GM13976 (cell line): ENCODE measurements at places on chromosomes 11 and 22.

GRCh38 chr11:809287-810039, at the start of gene RPLP2:
Gene RPLP2, plus strand, starts transcription at chr11:809967. Its CDS starts 268 bp downstream, at chr11:810235.
- peak; percentile 98 for DNase-seq

GRCh38 chr11:131898949-131899348, 528.5 kb downstream of the NTM start:
- DNase-seq, result no peak

GRCh38 chr11:116422956-116423600, 349.7 kb downstream of the BUD13 start:
- no peak for DNase-seq

GRCh38 chr11:76768909-76769560, 14.1 kb upstream of the TSKU start:
- no peak for DNase-seq

DNA sequence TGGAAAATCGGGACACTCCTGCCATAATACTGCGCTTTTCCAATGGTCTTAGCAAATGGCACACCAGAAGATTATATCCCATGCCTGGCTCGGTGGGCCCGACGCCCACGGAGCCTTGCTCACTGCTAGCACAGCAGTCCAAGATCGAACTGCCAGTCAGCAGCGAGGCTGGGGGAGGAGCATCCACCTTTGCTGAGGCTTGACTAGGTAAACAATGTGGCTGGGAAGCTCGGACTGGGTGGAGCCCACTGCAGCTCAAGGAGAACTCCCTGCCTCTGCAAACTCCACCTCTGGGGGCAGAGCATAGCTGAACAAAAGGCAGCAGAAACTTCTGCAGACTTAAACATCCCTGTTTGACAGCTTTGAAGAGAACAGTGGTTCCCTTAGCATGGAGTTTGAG, 15.6 kb downstream of the PTH start:
- no peak for DNase-seq

- DNase-seq, result peak; percentile 63
These were observed 48.6 kb upstream of the OLFML1 start for GRCh38 chr11:7436657-7437056.

DNA sequence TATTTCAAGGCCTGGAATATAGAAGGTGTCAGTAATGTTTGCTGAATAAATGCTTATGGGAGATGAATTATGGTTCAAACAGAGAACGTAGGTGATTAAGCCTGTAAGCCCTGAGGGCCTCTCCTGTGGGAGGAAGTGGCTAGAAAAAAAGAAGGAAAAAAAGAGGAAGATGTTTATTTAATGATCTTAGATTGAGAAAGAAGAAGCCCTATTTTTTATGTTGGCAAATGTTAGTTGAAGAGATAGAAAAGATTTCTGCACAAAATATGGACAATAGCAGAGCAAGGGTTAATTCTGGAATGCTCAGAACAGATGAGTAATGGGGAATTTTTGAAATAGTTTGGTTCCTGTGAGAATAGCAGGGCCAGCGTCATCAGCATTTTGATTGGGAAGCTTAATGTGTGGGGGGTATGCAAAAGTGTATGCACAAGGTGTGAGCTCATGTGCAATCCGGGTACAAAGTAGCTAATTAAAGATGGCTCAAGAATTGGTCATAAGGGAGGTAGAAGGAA, 95.7 kb downstream of the TEAD1 start:
- DNase-seq, result no peak

DNA sequence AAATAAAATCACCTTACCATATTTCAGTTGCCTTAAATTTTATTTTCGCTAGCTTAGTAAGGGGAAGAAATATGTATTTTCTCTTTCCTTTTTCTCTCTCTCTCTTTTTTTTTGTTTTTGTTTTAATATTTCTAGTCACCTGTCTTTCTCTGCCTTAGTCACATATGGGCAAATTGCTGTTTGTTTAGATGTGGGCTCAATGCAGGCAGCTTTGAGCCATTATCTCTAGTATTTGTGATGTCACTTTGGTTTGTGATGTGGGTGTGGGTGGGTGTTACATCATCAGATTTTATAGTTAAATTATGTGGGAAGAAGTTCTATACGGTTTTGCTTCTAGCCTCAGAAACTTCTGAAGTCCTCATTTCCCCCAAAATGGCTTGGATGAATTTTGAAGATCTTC, at the start of gene C22orf31:
C22orf31 (minus strand) TSS at position 59 of the 400 bp plus-strand sequence; CDS start at position 20, 39 bp downstream.
- DNase-seq, result no peak

DNA sequence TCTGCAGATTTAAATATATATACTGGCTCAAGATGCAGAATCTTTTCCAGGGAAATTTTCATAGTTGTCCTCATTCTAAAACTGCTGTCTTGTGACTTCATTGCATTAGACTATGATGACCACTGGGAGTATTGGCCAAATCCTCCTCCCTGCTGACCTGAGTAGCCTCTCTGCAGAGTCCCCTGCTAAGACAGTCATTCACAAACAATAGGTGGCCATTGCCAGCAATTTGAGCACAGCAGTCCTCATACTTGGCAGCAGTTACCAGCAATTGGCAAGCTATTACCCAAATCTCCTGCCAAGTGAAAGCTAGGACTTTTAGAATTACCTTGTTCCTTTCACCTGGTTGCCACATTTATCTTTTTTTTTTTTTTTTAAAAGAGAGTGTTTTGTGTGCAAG, 325.8 kb downstream of the FAT3 start:
- no peak for DNase-seq

- no peak for DNase-seq
These were observed 49.1 kb downstream of the RCN1 start for GRCh38 chr11:32139896-32140520.

DNA sequence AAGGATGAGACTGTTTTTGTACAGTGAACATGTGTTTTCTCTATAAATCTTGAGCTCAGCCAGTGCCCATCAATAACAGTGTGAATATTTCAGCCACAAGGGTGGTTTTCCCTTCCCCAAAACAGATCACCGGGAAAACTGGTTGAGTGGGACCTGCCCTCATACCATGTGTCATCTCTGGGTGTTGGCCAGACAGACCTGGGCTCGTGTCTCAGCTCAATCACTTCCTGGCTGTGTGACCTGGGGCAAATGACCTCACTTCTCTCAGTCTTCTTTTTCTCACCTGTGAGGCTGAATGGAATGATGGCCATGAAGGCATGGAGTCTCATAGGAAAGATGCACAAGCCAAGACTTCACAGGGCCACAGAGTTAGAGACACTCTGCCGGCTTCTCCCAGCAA, 74.7 kb downstream of the COMMD9 start:
- DNase-seq, result no peak

- no peak for DNase-seq
These were observed 115.6 kb upstream of the B3GAT1 start for GRCh38 chr11:134527382-134528243.

DNA sequence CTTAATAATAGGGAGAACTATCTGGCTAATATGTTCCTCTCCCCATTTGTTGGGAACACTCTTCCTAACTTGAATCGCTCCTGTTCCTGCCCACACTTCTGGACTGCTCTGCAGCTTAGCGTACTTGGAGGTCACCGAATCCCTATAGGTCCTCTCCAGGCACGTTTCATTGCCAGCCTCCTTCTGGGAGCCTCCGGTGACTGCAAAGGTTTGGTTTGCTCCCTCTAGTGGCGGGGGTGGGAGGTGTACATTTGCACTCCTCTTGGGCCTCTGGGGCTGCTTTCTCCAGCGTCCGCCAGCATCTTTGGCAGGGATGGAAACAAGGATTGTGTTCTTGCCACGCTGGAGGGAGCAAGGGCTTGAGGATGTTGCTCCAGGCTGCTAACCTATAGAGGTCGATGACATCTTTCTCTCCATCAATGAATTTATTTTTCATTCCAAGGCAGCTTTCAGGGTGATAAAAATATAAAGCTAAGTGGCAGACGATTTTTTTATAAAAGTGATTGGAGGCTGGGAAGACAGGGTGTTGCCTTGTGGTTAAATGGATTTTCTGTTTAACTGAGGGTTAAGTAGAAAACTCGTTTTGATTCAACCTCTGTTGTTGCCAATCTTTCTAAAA, 48.7 kb downstream of the TSPAN18 start:
- DNase-seq, result peak; percentile 71

GRCh38 chr11:48000432-48000831, 20.1 kb downstream of the PTPRJ start:
- DNase-seq, result no peak

DNA sequence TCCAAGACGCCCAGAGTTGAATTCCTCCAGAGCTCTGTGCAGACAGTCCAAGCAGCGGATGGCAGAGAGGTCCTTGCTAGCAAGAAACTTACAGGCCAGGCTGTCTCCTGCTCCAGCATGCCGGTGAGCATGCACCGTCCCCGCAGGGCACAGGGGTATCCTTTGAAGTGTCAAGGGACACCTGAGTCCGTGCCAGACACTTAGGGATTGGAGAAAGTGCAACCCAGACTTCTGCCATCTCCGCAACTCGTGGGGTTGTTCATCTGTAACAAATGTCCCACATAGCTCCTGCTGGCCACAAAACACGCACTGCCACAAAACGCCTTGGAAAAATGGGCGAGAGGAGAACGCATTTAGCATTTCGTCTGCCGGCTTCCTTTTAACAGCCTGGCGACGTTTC, 13.3 kb downstream of the TSPO start:
- DNase-seq, result no peak

GRCh38 chr22:37242395-37242918, 1.6 kb downstream of the RAC2 start:
- DNase-seq, result peak; percentile 92

DNA sequence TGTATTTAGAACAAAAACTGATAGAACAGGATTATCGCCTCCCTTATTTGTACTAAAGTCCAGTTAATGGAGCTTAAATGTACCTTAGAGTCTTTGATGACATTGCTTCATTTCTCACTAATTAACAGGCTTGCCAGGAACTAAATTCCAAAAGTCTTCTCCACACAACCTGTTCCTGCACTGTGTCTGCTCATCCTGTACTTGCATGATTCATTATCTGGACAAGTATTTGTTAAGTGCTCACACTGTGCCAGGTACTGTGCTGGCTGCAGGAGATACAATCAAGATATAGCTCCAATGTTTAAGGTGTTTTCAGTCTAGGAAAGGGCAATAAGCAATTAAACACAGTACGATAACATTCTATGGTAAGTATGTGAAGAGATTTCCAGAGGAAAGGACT, 485.9 kb upstream of the TENM4 start:
- no peak for DNase-seq

DNA sequence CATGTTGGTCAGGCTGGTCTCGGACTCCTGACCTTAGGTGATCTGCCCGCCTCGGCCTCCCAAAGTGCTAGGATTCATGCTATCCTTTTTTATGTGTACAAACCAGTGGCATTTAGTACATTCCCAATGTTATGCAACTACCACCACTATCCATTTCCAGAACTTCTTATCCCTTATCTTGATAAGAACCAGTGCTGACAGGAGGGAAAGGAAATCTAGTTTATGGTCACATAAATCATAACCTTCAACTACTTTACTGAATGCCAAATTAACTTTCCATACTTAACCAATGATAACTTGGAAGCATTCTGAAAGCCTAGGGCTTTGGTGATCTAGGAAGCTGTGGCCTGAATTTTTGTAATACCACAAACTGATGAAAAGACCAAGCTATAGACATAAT, 170.4 kb downstream of the SWAP70 start:
- no peak for DNase-seq

- DNase-seq, result peak; percentile 84
These were observed 22.4 kb upstream of the MYH9 start for GRCh38 chr22:36409911-36410756.

DNA sequence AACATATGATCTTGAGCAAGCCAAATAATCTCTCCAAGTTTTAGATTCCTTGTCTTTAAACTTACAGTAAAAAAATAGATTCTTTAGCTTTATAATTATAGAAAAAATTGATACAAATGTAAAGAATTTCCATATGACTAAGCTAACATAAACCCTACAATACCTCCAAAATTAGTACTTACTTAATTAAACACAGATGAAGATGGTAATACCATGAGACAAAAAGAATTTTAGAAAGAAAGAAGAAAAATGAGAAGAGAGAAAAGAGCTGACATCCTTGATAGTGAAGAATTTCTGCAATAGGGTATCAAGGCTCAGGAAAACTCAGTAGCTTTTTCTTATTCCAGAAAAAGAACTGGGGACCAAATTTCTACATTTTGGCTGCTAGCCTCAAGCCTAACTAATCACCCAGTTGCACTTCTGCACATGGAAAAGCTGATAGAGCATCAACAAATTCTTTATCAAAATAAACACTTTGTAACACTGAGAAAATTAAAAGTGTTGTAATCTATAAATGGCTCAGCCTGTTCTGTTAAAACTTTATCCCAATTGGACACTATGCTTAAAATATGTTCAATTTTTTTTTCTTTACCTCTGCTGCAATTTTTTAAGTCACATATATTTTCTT, 24.7 kb upstream of the SOX6 start:
- no peak for DNase-seq

GRCh38 chr11:35491231-35491871, 34.1 kb downstream of the PAMR1 start:
- DNase-seq, result no peak

- no peak for DNase-seq
These were observed 194.2 kb upstream of the DDI1 start for GRCh38 chr11:103842191-103842590.

GRCh38 chr11:15342163-15342562, 227.4 kb downstream of the INSC start:
- no peak for DNase-seq

GRCh38 chr22:46267431-46268279, at the start of gene TTC38:
Gene TTC38, plus strand, starts transcription at chr22:46268008. Its CDS starts 32 bp downstream, at chr22:46268040.
- peak; percentile 97 for DNase-seq

GRCh38 chr22:49019737-49020713, 807.6 kb downstream of the BRD1 start:
- DNase-seq, result no peak

DNA sequence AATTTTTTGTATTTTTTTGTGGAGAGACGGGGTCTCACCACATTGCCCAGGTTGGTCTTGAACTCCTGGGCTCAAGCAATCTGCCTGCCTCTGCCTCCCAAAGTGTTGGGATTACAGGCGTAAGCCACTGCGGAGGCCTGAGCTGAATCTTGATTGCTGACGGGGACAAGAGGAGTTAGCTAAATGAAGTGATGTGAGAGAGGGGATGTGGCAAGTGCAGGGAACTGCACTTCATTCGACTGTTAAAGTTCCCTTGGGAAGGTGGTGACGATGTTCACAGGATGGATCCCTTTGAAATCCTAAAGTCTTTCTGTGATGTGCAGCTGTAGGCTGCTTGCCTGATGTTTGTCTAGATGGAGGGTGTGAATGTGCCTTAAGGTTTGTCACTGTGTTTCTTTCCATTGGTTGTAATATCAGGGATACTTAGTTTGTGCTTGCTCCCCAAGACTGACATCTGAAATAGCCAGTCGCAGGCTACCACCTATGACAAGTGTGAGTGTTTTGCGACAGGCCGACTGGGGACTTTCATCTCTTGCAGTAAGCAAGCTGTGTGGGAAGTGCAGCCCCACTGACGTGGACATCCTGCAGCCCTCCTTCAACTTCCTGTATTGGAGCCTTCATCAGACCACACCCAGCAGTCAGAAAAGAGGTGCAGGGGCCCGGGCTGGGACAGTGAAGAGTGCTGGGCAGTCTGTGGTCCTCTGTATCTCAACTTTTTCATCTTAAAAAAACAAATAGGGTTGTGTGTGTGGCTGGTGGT, 19.6 kb upstream of the CCDC134 start:
- peak; percentile 88 for DNase-seq
